Pons (tissue), 1 donor: ENCODE measurements at places on chromosomes 7 and 10.
A peak's percentile ranks its signal among the peaks of the same experiment; 100 is the strongest.

GRCh38 chr10:132685101-132685891, 100.7 kb downstream of the NKX6-2 start:
- DNase-seq = peak; percentile 92

GRCh38 chr7:25256333-25256819, 28.1 kb upstream of the NPVF start:
- DNase-seq = no peak

DNA sequence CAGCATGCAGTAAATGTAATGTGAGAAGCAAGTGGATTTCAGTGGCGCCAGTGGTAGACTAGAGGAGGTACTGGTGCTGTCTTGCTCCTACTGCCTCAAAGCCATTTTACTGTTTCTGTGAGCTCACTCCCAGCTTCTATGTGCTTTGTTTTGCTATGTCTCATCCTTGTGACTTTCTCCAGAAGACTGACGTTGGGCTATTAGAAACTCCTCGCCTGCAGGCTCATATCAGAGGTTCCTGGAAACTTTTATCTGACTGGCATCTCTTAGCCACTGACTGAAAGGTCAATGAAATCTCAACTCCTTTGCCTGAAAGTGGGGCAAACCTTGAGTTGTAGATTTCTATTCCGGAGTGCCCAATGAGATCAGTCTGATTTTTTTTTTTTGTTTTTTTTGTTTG, 66.4 kb upstream of the SORCS1 start:
- no peak for DNase-seq

- no peak for DNase-seq
These were observed 222.5 kb upstream of the CACNA2D1 start for GRCh38 chr7:82665966-82666507.

GRCh38 chr7:20440472-20441105, 109.9 kb downstream of the ITGB8 start:
- peak; percentile 9 for DNase-seq

DNA sequence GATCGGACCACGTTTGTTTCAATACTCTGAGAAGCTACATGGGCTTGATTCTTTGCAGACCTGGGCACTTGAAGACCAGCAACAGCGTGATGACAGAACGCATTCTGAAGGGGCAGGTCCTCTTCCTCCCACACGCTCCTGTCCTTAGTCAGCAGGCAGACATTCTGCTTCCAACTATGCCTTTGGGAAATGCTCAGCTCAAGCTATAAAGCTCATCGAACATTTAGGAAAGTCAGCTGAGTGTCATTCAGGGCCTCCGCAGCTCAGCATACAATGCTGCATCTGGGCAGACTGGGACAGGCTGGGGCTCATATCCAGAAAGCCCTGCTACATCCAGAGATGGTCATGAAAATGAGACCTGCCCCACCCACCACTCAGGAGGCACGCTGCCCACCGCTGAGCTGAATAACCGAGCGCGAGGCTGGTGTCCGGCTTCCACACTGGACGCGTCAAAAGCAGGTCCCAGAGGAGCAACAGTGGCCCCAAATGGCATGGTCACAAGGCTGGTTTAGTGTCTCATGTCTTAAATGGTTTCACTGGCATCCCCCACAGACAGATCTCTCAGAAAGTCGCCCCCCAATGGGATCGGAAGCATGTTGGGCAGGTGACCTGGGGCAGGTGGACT, 274.0 kb downstream of the DNAJB6 start:
- no peak for DNase-seq
